Fibroblast of villous mesenchyme (primary cell): ENCODE measurements at places on chromosomes 5 and 9. TPM values are rescaled to one million over a fixed set of nuclear protein-coding genes. Genes with fewer than 3 reads are reported as not detected.

- no peak for DNase-seq
Measured at GRCh38 chr9:96721303-96721702, 56.6 kb downstream of the ZNF510 start.

DNA sequence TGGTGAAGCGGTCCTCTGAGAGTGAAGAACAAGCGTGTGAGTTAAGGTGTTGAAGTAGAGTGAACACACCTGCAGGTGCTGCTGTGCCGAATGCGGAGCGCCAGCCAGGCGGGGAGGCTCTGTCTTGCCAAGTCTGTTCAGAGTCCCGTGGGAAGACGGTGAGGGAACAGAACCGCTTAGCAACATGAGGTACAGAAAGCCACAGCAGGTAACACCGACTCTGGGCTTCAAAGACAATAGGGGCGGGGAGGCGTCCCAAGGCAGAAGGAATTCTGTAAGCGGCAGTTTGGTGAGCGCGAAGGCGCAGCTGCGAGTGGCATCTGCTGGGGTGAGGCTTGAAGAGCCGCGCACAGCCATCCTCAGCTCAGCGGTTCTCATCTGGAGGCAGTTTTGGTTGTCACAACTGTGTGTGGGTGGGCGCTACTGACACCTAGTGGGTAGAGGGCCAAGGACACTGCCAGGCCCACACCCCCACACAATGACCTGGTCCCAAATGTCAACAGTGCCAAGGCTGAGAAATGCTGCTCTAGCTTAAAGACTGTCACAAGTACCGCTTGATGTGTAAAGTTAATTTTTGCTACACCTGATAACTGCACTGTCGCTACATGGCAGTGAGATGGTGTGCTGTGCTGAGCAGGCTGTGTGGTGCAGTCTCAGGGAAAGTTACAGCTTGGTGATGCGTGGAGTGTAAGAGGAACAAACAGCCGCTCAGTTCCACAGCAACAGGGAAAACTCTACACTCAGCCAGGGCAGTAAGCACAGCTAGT is 67.4 kb upstream of the TBC1D9B start:
- peak; percentile 25 for DNase-seq

The GMCL2 gene
- total RNA-seq: not detected in 2 replicates

DNA sequence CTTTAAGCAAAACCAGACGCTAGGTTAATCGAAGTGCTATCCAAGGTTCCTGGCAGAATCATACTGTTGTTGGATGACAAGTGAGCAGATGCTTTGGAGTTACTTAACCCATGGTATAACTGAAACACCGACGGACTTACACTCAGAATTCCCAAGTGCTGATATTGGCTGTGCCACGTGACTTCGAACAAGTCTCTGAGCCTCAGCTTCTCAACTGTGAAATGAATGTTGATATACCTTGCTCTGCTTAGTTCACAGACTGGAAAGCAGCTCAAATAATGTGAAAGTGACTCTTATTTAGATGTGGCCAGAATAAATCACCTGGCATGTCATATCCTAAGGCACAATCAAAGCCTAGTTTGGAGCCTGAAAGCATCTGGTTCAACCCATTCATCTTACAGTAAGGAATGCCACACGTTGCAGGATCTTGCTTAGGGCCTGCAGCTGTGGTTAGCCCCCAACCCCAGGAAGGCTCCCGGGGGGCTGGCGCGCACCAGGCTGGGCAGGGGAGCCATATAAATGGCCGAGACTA is 759 bp downstream of the GEMIN5 start:
- DNase-seq: peak; percentile 20

- DNase-seq: no peak
Measured at GRCh38 chr5:173963867-173964441, 25.0 kb upstream of the C5orf47 start.

DNA sequence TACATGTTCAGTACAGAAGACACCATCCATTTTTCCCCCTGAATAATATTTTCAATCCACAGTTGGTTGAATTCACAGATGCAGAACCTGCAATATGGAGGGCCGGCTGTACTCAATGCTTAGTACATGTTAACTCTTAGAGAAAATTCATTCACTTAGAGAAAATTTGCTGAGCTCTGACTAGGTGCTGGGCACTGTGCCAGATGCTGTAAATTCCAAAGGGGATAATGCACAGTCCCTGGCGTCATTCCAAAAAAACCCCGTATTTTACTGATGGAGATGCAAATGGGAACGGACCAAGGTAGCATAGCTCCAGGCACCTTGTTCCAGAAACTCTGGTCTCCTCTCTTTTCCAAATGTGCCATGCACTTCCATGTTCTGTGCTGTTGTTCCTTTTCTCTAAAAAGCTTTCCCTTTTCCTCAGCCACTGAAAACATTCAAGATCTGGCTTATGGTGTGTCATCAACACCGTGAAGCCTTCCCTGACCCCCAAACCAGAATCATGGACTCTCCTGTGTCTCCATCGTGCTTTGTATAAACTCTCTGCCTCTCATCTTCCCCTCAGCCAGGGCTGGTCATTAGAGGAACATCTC is 55.7 kb upstream of the COL15A1 start:
- peak; percentile 63 for DNase-seq

The MYMK gene
- not detected in 2 replicates for total RNA-seq

GRCh38 chr5:71652803-71653543 is 65.8 kb downstream of the MCCC2 start:
- peak; percentile 32 for DNase-seq

DNA sequence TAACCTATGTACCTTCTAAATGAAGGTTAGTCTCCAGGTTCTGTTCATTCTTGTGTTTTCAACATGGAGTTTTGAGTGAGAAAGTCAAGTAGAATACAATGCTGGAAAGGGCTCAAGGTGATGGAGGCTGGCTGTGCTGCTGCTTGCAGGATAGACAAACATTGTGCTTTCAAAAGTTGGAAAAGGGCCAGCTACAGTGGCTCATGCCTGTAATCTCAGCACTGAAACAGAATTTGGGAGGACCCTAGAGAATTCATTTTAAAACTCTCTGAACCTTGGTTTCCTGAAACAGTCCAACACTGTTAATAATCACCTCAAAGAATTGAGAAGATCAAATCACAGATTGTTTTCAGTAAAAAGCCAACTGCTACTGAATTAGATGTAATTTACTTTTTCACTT is 15.4 kb upstream of the IARS1 start:
- no peak for DNase-seq

DNA sequence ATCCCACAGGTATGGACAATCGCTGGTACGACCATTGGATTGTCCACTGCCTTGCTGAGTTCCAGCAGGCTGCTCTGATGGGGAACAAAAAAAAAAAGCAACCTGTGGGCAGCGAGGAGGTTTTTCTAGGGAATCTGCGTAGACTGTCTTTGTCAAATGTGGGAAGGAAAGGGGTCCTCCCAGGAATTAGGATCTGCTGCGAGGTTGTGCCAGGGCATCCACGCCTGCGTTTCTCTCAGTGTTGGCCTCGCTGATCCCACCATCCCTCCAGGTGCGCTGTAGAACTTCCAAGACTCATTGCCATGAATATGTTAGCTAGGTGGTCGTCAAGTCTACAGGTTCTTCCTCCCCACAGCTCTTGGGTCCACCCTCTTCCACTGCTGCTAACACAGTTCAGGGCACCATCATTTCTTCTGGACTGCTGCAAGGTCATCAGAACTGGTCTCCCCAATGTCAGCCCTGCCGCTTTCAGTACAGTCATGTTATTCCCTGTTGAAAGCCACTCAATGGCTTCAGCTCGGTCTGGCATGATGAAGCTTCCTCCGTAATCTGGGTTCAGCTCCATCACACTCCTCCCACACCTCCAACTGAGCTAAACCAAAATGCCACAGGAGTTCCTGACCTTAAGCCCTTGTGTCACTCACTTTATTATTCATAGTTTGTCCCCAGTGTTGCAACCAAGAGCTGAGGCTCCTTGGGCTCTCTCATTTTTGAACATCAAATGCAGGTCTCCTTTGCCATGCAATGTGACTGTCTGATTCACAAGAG is 79.5 kb upstream of the DMRT1 start:
- no peak for DNase-seq

DNA sequence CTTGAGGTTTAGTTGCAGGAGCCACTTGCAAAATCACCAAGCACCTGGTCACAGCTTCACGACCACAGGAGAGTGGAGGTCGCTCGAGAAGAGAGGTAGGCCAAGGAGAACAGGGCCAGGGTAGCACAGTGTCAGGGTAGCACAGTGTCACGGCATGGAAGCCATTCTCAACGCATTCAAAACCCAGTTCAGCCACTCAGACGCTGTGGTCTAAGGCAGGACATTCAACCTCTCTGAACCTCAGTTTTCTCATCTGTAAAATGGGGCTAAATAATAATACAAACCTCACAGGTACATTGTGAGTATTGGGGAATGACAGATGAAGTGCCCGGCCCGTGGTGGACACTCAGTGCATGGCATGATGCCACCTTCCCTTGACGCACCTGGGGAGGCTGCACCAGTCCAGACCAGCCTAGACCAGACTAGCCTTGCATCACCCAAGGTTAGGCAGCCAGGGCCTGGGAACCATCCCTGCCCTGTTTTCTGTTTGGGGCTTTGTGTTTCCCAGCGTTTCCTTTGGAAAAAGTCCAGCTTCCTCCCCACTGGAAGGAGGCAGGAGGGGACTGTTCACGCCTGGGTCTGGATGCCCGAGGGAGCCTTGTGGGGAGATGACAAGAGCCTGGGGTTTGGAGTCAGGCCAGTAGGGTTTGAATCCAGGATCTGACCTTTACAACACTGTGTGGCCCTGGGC is 7.8 kb upstream of the LMX1B start:
- no peak for DNase-seq

DNA sequence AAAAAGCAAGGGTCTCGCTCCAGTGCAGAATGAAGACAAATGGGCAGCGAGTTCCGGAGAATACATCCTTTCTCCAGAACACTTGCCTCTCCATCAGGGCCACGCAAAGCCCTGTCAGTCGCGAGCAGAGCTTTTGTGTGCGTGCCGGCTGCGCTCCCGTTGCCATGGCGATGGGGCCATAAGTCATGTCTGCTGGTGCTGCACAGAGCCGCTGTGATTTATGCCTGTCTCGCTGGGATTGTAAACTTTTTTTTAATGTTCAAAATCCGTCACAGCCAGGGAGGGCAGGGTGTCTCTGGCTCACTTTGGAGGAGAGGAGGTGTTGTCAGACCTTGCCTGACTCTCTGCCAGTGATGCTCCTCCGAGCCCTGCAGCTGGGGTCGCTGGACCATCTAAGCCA is 272.7 kb downstream of the TRIM32 start:
- DNase-seq: no peak

The OSMR gene
- total RNA-seq: 89.2 and 114 TPM in 2 replicates

DNA sequence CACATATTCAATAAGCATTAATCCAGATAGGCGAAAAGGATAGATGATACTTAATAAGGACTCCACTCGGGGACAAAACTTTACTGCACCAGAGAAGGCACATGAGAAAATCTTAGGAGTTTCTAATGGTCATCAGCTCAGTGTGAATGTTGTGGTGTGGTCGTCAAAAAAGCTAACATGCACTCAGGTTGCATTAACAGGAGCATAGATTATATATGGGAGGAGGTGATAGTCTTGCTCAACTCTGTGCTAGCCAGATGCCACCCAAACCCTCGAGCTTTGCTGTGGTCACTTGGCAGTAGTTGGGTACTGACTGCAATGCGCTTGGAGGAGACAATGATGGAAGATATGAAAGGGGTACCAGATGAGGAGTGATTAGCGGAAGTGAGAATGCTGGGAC is 8.6 kb upstream of the COL27A1 start:
- DNase-seq: no peak

The DOLPP1 gene
- total RNA-seq: 11.6 and 14.2 TPM in 2 replicates

DNA sequence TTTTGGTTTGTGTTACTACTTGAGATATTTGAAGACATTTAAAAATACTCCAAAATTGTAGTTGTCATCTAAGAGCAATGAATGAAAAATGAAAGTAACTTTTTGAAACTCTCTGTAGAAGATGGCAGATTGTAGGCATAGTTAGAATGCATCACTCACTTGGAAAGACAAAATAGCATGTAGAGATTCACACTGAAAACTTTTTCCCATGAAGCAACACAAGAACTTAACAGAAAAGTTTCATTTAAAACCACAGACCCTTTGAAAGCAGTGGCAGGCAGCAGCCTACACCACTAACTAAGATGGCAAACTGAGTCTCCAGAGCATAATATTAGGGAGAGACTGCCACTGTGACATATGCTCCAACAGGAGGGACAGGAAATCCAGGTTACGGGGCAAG is 18.9 kb upstream of the FAM174A start:
- no peak for DNase-seq

DNA sequence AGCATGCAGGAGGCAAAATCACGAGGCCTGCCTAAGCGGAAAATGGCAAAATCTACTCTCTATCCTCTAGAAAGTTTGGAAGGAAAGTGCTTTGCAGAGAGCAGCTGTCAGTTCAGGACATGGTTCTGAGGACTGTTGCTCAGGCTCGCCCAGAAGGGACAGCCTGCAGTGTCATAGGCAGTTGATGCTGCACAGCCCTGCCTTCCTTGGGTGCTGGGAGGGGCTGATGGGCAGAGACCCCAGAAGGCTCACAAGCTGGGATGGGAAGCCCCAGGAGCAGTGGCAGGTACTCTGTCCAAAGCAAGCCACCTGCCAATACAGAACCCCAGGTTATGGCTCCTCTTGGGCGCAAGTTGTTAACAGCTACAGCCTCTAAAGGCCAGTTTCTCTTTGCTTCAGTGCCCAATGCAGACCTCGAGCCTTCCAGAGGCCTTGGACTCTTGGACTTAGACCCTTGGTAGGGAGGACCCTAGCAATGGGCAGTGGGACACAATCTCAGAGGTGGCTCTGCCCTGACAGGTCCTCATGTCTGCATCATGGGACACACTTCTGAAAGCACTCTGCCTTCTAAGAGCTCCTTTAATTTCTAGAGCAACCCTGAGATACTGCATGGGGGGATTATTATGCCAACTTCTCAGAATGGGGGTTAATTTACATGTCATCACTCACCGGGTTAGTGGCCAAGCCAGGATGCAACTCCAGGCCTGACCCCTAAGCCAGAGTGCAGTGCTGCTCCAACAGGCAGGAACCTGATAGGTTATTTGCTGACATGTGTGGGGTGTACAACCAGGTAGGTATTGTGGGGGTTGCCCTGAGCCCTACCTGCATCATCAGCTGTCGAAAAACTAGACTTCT is 57.1 kb downstream of the MACROH2A1 start:
- no peak for DNase-seq

DNA sequence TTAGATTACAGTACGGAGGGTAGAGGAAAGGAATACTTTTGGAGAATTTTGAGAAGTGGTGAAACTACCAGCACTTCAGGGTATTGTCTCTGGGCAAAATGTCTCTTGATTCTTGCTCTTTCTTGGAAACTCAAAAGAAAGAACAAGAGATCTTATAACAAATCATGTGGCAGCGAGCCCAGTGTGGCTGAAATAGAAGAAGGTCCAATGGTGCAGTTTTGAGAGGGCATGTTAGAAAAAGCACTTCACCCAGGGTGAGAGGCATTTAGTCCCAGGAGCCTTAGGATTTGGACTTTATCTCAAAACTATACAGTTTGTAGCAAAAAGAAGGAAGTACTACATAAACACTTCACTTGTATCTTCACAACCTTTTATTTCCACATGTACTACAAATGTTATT is 39.4 kb downstream of the NNT start:
- no peak for DNase-seq
